ENCODE measurements at places on chromosomes 1 and 21. TPM values are rescaled to one million over a fixed set of nuclear protein-coding genes. Genes with fewer than 3 reads are reported as not detected.

The EDN2 gene
- not detected for total RNA-seq

The ANKRD45 gene
- total RNA-seq: not detected

The DNAJC8 gene
- total RNA-seq: 153 TPM

The SPRR3 gene
- not detected for total RNA-seq

The IL19 gene
- not detected for total RNA-seq

The CCDC17 gene
- total RNA-seq: 2.0 TPM

The NR1I3 gene
- not detected for total RNA-seq

The OR13G1 gene
- total RNA-seq: not detected

The SAMD11 gene
- 0.38 TPM for total RNA-seq

The DCAF8 gene
- total RNA-seq: 86.0 TPM

The CD101 gene
- 0.35 TPM for total RNA-seq

The PAX7 gene
- not detected for total RNA-seq

The MSH4 gene
- total RNA-seq: 0.16 TPM

The OR2T29 gene
- total RNA-seq: not detected

The SYT6 gene
- not detected for total RNA-seq

The OR2L2 gene
- 0.09 TPM for total RNA-seq

The RGS7 gene
- not detected for total RNA-seq

The IL10 gene
- not detected for total RNA-seq

The DAB1 gene
- total RNA-seq: not detected

The MCOLN2 gene
- total RNA-seq: 0.18 TPM

The REN gene
- total RNA-seq: 1.7 TPM

The DNAJC6 gene
- total RNA-seq: 45.5 TPM

The PIK3R3 gene
- total RNA-seq: 6.2 TPM

The OR14K1 gene
- not detected for total RNA-seq

The OR10Z1 gene
- not detected for total RNA-seq

The SPRR1B gene
- total RNA-seq: not detected

The GPX7 gene
- total RNA-seq: not detected

The NPHS2 gene
- not detected for total RNA-seq

The OLIG2 gene
- not detected for total RNA-seq

The MLLT11 gene
- 19.4 TPM for total RNA-seq

The SPRR2D gene
- 3.9 TPM for total RNA-seq

The LCE2C gene
- not detected for total RNA-seq

The EDARADD gene
- total RNA-seq: 22.5 TPM

The TCP10L gene
- 0.58 TPM for total RNA-seq

The HMGN1 gene
- total RNA-seq: 524 TPM

The CLEC20A gene
- not detected for total RNA-seq

The AQP10 gene
- 4.9 TPM for total RNA-seq

The DENND2C gene
- total RNA-seq: 0.11 TPM

The WDR64 gene
- total RNA-seq: not detected

The F3 gene
- 0.09 TPM for total RNA-seq

The URB2 gene
- total RNA-seq: 31.3 TPM

The TMEM240 gene
- 1.3 TPM for total RNA-seq

The FYB2 gene
- total RNA-seq: not detected

The OR6N1 gene
- not detected for total RNA-seq
